ENCODE measurements at places on chromosomes 6 and 20.

DNA sequence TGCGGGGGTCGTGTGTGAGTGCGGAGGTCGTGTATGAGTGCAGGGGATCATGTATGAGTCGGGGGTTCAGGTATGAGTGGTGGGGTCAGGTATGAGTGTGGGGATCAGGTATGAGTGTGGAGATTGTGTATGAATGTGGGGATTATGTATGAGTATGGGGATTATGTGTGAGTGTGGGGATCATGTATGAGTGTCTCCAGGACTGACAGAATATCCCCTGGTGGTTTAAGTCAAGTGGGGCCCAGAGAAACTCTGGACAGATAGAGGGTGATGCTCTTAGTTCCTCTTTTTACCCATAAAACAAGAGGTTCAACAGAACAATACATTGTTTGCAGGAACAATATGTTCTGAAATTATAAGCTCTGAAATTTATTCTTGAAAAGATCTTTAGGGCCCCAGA lies 131.9 kb downstream of the UST start:
- no peak for DNase-seq

GRCh38 chr6:8731874-8732273 lies 296.5 kb upstream of the SLC35B3 start:
- no peak for DNase-seq

DNA sequence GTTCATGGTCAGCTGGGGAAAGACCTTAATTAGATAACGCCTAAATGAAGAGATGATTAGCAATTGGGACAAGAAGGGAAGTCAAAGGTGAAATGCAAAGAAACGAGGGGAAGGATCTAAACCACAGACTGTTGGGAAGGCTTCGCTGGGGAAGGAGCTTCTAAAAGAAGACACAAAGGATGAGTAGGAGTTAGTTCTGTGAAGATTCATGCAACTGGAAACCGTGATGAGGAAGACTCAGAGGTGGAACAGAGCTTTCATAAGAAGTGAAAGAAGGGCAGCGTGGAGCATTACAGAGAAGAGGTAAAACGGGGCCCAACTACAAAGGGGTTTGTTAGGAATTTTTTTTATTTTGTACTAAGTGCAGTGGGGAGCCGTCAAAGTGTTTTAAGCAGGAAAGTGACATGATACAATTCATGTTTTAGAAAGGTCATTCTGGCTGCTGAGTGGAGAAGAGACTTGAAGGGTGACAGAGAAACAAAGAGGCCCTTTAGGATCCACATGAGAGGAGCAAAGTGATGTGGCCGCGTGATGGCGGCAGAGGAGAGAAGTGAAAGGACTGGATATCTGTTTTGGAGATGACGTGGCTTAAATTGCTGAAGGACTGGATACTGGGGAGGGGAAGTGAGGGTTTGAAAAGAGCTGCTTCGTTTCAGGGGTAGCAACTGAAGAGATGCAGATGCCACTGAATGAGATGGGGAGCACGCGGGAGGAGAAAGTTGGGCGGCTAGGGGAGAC lies 33.6 kb downstream of the TTI1 start:
- DNase-seq: no peak

GRCh38 chr6:164906766-164907165 lies 402.6 kb downstream of the C6orf118 start:
- no peak for DNase-seq

DNA sequence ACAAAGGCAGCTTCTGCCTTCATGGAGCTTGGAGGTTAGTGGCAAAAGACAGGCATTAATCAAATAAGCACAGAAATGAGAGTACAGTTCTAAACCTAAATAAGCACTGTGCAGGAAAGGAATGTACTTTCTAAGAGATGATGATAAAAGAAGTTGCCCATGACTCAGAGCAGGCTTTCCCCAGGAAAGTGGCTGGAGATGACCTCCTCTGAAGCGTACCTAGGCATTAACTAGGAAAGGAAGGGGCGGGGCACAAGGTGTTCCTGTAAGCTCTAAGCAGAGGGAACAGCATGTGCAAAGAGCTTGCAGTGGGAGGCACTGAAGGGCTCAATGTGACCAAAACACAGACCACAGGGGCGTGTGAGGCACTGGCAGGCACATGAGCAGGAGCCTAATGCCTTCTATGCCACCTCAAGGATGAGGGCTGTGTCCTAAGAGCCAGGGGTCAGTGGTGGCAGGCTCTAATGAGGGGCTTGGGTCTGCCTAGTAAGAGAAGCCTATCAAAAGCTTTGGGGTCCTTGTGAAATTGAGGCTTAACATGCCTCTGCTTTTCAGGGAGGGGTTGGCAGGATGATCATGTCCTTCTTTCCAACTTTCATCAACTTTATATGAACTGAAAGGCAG lies 4.9 kb downstream of the SSTR4 start:
- DNase-seq: no peak

GRCh38 chr20:42401613-42402012 lies 783.4 kb upstream of the CHD6 start:
- no peak for DNase-seq

GRCh38 chr20:48143435-48144081 lies 358.3 kb upstream of the SULF2 start:
- peak; percentile 0 for DNase-seq

DNA sequence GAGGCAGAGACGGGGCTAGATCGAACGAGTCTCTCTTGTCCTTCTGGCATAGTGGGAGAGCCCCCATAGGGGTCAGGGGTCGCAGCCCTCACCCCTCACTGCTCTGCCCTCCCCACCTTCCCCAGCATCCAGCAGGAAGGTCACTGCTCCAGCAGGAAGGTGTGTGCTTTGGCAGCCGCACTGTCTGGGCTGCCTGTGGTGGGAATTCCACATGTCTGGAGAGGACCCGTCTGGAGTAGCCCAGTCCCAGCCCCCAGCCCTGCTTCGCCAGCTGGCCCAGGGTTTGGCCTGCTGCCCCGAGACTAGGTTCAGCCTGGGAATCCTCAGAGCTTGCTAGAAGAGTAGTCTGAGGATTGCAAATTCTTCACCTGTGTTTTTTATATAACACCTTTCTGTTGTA lies 2.5 kb upstream of the R3HDML start:
- no peak for DNase-seq

- DNase-seq: no peak
These were observed 119.3 kb upstream of the RALGAPA2 start for GRCh38 chr20:20831794-20832193.

GRCh38 chr6:33076406-33076934 lies 680 bp downstream of the HLA-DPB1 start:
- DNase-seq: no peak

GRCh38 chr6:617456-618100 lies 39.3 kb downstream of the HUS1B start:
- DNase-seq: no peak

- DNase-seq: no peak
These were observed 93.6 kb downstream of the RPP40 start for GRCh38 chr6:4910037-4910760.

DNA sequence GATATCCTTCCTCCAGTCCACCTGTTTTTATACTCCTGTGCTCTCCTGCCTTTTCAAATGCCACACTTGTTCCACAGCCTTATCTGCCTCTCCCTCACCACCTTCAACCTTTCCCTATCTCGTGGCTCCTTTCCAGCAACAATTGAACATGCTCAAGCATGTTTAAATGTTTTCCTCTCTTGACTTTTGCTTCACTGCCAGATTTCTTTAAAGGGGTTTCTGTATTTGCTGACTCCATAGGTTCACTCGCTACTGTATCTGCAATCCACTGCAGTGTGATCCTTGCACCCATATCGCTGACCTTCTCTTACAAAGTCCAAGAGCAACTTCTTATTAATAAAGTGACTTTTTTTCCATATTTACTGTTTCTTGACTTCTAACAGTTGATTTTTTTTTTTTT lies 11.2 kb upstream of the GMNN start:
- DNase-seq: no peak

DNA sequence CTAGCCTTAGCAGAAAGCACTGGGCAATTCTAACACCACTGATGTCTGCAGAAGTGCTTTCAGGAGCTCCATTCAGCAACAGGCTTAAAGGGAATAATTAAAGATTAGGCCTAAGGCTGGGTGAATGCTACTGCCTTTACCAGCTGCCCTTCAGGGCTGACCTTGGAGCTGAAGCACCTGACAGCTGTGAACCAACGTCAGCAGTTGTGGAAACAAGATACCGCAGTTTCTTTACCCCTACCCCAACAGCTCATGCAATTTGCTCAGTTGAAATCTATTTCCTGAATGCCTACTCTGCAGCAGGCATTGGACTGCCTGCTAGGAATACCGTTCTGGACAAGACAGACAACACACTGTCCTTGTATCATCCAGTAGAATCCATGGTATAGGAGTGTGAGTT lies 51.5 kb upstream of the ADTRP start:
- no peak for DNase-seq

DNA sequence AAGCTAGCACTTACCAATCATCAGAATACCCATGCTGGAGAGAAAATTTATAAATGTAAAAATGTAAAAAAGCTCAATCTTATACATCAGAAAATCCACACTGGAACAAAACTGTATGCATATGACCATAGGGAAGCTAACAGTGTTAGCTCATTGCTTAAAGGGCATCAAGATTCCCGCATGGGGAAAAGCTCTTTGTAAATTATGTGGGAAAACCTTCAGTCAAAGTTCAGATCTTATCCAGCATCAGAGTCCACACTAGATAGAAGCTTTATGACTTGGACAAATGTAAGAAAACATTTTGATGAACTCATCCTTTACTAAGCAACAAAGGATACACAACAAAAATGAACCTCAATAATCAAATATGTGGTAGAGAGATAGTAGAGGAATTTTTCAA lies 34.7 kb downstream of the ZKSCAN8 start:
- DNase-seq: no peak
